ENCODE measurements at places on chromosomes 4 and X. TPM values are rescaled to one million over a fixed set of nuclear protein-coding genes. Genes with fewer than 3 reads are reported as not detected.

Gene MGAT4D
- not detected for polyA plus RNA-seq

Gene MND1
- 0.31 TPM for polyA plus RNA-seq

Gene TAF7L
- polyA plus RNA-seq: not detected

Gene VCX
- not detected for polyA plus RNA-seq

Gene XAGE1A
- not detected for polyA plus RNA-seq

Gene LUZP4
- polyA plus RNA-seq: not detected

Gene NOX1
- not detected for polyA plus RNA-seq

Gene H2BW2
- not detected for polyA plus RNA-seq

Gene NDUFC1
- polyA plus RNA-seq: 142 TPM

Gene GPRASP1
- 2.6 TPM for polyA plus RNA-seq

Gene MAGEA12
- not detected for polyA plus RNA-seq

Gene PNMA5
- 0.09 TPM for polyA plus RNA-seq

Gene MAGIX
- polyA plus RNA-seq: 0.35 TPM

Gene PRRG3
- not detected for polyA plus RNA-seq

Gene BEX5
- not detected for polyA plus RNA-seq

Gene GPR173
- not detected for polyA plus RNA-seq

All from naive B cell (primary cell).